ENCODE measurements at places on chromosomes 1 and 21.

- DNase-seq, result no peak
Observed at GRCh38 chr21:37974081-37974480, 57.8 kb upstream of the KCNJ6 start.

DNA sequence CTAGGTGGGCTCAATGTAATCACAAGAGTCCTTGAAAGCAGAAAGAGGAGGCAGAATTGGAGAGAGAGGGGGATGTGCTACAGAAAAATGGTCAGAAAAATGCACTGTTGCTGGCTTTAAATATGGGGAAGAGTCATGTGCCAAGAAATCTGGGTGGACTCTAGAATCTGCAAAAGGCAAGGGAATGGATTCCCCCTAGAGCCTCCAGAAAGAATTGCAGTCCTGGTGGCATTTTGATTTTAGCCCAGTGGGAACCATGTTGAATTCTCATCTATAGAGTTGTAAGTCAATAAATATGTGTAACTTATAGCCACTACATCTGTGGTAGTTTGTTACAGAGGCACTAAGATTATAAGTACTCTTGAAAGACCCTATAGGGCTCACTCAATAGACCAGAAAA, 210.3 kb downstream of the ASTN1 start:
- no peak for DNase-seq

GRCh38 chr1:183676586-183677189, 23.6 kb upstream of the APOBEC4 start:
- DNase-seq, result no peak

DNA sequence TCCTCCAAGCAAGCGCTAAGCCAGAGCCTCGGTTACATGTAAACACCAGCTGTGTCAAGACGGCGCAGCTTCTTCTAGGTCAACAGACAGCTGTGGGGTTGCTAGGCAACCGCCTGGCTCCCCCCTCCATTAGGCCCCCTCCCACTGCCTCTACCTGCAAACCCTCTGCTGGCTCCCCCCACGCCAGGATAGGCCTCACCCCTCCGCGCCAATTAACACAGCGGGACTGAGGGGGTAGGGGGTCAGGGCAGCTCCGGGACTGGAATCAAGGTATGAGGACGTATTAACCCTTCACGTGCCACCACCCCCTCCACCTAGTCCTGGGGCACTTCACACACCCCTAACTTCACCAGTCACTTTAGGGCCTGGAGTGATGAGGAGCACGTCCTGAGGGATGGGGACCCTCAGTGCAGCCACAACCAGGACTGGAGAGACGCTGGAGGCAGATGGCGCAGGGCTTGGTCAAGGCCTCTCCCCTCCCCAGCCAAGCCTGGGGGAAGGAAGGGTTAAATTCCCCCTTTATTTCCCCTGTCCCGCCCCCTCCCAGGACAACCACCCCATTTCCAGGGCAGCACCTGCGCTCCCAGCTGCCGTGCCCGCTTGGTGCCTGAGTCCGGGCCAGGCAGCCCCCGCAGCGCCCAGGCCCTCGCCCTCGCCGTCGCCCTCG, 37.4 kb upstream of the WASF2 start:
- DNase-seq, result peak; percentile 84

GRCh38 chr1:218380125-218380977, 35.2 kb downstream of the TGFB2 start:
- no peak for DNase-seq

DNA sequence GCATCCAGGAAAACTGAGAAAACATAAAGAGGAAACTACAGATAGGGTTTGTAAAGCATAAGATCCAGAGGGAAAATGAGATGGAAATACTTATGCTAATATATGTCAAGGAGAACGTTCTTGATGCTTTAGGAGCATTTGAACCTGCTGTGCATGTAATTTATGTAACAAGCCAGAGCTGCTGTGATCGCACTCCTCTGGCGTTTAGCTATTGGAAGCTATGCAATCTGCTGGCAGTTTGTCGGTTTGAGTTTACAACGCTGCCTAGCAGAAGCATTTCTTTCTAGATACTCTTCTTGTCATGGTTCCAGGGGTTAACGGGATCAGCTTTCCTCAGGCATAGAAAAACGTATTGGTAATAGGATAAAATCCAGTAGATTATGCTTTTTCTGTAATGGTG, 182.7 kb downstream of the KCNH1 start:
- no peak for DNase-seq

- DNase-seq, result no peak
Observed at GRCh38 chr21:42973309-42973990, 912 bp upstream of the PKNOX1 start.

DNA sequence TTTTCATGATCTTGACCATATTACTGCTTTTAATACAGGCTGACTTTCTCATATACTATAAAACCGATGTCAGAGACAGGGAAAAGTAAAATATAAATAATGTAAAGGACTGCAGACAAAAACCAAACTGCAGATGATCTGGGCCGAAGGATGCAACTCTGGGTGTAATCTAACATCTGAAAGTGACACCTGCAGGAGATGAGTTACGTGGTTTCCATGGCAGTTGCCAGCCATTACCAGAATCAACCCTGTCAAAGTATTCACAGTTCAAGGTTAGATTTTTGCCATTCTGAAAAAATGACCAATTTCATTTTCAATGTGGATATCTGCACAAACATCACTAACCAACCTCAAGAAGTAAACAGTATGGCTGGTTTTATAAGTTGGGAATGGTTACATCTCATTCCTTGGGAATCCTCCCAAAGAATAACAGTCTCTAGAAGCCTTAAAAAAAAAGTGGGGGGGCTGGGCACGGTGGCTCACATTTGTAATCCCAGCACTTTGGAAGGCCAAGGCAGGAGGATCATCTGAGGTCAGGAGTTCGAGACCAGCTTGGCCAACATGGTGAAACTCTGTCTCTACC, 27.7 kb downstream of the DNAJC11 start:
- DNase-seq, result no peak

DNA sequence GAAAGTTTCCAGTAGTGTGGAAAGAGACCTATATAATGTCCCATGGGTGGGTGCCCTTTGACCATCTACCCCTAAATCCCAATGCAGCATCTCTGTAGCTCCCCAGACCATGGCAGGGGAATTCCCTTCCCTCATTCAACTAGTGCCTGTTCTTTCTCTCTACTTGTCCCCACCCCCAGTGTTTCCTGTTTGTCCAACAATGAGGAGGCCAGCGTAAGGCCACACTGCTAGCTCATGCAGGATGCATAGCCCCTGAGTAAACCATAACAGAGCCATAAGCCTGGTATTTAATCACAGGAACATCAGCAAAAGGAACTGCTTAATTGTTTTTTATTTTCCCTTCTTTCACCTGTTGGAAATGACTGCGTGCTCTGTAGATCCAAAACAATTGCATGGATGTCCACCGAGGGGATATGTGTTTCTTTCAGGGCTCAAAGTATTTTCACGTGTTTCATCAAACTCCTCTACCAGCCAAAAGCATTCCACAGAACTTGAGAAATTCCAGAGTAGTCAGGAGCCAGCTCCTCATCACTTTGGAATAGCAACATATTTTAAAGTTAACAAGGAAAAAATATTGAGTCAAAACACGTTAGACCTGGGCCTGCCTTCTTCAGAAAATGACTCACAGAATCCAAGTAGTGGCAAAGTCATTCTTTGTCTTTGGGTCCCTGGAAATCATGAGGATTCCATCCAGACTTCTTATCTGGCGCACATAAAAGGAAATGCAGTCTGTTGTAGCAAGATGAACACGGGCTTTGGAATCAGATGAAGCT, 162.5 kb upstream of the SGIP1 start:
- DNase-seq, result no peak

GRCh38 chr21:28393279-28393678, 599.4 kb downstream of the LTN1 start:
- no peak for DNase-seq

DNA sequence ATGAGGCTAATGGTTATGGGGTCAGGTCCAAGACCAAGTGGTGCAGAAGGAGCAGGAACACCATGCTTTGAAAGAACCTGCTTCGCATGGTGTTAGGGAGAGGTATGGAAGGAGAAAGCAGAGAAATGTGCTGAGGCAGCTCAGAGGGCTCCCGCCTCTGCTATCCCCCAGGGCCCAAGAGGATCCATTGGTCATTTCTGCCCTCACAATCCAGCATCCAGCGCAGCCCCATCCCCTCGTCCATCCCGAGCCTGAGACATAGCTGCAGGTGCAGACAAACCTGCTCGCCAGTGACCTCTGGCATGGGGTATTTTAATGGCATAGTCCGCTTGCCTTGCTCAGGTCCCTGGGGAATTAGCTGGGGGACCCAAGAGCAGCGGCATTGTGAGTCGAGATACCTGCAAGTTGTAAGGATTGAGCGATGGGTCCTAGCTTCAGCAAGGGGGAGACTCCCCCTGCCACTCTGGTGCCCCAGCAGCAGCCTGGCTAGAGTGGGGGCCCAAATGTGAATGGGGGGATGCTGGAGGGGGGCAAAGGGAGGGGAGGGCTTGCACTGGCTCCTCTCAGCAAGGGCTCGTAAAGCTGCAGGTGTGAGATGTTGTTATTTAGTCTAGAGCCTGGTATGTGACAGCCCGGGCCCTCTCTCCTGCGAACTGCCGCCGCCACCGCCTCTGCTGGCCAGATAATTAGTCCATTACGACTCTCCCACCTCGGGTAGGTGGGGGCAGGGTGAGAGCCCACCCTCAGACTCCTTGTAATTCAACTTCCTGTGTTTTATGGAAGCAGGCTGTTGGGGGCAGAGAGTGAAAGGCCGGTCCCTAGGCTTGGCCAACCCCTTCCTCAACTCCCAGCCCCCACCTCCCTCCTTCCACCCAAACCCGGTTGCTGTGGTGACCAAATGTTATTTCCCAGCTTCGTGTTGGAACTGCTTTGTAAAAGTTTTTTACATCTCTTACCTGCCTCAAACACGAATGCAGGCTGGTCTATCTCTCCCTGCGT, 118.8 kb downstream of the RNF220 start:
- peak; percentile 76 for DNase-seq

- no peak for DNase-seq
Observed at GRCh38 chr1:197912739-197913494, 4.3 kb upstream of the LHX9 start.

- no peak for DNase-seq
Observed at GRCh38 chr1:94726981-94727685, 93.0 kb upstream of the SLC44A3 start.

- DNase-seq, result no peak
Observed at GRCh38 chr21:15293240-15293639, 228.4 kb upstream of the NRIP1 start.

DNA sequence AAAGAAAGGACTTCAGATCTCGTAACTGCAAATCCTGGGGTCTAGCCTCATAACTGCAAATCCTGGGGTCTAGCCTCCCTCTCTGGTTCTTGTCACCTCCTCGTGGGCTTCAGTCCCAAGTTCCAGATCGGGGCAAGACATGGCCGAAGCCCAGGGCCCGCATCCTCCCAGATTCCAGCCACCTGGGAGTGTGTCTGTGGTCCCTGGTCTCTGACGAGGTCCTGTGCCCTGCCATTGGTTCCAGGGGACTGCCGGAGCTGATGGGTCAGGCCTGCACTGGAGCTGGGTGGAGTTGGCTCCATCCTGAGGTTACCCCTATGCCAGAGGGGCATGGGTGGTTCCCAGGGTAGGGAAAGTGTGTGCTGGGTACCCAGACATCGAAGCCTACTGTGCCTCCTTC, 17.7 kb upstream of the C1orf174 start:
- no peak for DNase-seq

DNA sequence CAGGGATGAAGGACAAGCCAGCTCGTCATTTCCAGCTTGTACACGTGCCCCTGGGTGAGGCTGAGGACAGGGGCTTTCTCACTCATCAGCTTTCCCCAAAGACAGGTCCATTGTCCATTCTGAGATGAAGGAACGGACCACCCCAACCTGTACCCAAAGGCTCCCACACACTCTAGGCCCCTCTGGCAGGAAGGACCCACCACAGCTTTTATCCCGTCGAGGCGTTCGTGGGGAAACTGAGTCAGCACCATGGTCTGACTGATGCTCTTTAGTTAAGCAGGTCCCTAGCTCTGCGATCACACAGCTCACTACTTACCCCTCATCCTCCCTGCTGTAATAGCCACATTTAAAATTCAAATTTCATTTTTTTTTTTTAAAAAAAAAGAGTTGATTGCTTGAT, 117.3 kb downstream of the AJAP1 start:
- no peak for DNase-seq

- DNase-seq, result no peak
Observed at GRCh38 chr1:24178407-24178806, 8.7 kb downstream of the IFNLR1 start.

- DNase-seq, result no peak
Observed at GRCh38 chr1:210597555-210598134, 268.9 kb downstream of the HHAT start.

DNA sequence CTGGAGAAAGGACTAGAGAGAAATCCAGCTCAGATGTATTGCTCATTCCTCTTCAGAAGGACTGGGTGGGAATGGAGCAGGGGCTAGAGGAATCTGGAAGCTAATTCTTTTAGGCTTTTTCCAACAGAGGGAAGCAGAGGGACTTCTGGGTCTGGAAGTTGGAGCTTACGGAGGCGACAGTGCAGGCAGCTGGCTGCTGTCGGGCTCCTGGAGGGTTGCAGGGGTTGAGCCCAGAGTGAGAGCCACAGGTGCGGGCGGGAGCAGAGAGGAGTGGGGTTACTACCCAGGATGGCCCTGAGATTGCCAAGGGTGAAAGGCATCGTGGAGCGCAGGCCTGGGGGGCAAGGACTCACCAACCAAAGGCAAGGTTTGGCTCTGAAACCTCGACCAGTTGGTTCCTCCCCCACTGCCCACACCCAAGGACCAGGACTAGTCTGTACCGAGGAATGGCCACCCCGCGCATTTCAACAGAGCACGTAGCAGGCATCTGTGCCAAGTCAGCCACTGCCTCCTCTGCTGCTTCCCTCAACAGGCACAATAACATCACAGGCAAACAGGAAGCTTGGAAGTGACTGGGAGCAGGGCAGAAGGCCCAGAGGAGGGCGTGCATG, 22.7 kb upstream of the EDN2 start:
- no peak for DNase-seq

DNA sequence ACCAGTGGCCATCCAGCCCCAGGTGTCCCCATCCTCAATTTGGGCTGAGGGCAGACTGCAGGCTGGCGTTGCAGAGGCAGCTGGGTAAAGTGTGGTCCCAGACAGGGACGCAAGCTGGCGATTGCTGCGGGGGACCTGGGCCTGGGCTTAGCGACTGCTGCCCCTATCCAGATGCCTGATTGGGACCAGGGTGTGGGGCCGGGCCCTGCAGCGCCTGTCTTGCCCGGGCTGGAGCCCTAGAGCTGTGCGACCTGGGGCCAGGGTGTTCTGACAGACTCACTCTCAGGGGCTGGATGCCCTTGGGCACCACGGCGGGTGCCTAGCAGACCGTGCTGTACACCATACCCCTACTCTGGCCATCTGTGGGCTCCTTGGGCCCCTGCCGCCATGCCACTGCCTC, 16.2 kb upstream of the FAAP20 start:
- no peak for DNase-seq

Measured in WTC11 (cell line).